ENCODE measurements at places on chromosomes 4 and X.

DNA sequence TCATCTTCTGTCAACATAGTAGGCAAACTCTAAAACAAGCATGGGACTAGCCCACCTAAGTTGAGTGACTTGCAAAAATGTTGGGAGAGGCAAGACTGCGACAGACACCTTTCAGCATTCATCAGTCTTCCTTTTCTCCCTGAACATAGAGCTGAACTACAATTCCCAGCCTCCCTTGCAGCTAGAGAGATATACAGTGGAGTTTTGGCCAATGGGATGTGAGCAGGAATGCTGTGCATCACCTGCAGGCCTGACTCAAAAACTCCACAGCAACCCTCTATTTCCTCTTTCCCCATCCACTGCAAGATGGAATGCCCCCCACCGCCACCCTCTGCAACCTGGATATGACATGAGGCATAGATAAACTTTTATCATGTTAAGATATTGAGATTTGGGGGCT is 66.5 kb downstream of the PDHA1 start:
- no peak for DNase-seq

DNA sequence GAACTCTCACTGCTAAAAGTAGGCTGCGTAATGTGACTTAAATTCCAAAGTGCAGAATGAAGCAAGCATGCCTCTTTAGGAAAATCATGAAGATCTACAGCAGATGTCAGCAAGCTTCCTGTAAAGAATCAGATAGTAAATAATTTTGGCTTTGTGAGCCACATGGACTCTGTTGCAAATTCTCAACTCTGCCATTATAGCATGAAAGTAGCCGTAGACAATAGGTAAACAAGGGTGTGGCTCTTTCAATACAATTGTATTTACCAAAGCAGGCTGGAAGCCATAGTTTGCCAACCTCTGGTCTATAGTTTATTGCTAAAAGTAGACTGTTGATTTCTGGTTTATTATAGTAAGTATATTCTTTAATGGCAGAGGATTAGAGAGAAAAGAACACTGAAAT is 80.3 kb upstream of the FAM9B start:
- DNase-seq: no peak

GRCh38 chr4:81960961-81961360 is 412.8 kb downstream of the HNRNPD start:
- no peak for DNase-seq

GRCh38 chr4:84574069-84574720 is 8.7 kb upstream of the CDS1 start:
- DNase-seq: no peak

DNA sequence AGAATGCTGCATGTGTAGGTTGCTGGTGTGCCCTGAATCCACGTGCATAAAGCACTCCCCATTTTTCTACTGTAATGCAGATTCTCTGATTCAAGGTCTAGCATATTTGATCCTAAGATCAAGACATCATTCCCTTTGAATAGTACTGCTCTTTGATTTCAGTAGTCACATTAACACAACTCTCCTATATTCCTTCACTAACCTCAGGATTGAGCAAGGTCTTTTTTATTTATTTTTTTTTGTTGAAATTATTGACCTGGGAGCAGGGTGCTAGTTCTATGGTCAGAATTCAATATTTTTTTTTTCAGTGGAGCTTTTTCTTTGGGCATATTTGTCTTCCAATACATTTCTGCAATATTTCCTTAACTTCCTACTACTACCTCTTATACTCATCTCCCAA is 245.7 kb downstream of the RBMX2 start:
- DNase-seq: no peak

DNA sequence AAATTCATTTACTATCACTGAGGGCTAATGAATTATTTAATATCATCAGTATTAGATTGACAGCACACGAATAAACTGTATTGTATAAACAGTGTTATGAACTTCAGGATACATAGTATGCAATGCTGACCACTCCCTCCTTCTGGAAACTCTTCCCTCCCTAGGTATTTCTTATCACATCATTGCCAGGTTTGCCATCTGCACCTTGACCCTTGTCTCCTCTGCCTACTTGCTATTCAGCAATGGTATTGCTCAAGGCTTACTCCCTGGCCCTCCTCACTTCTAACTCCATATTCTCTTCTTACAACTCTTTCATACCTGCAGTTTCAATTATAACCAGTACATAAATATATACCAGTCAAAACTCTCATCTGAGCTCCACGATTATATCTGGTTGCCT is 38.9 kb downstream of the ATP8A1 start:
- no peak for DNase-seq

- no peak for DNase-seq
Measured at GRCh38 chr4:162644346-162644745, 480.5 kb upstream of the FSTL5 start.

DNA sequence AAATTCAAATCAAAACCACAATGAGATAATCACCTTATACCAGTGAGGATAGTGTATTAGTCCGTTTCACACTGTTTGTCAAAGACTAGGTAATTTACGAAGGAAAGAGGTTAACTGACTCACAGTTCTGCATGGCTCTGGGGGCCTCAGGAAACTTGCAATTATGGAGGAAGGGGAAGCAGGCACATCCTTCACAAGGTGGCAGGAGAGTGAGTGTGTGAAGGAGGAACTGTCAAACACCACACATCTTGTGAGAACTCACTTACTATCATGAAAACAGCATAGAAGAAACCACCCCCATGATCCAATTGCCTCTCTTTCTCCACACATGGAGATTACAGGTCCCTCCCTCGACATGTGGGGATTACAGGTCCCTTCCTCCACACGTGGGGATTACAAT is 54.7 kb upstream of the TRPC5 start:
- no peak for DNase-seq

DNA sequence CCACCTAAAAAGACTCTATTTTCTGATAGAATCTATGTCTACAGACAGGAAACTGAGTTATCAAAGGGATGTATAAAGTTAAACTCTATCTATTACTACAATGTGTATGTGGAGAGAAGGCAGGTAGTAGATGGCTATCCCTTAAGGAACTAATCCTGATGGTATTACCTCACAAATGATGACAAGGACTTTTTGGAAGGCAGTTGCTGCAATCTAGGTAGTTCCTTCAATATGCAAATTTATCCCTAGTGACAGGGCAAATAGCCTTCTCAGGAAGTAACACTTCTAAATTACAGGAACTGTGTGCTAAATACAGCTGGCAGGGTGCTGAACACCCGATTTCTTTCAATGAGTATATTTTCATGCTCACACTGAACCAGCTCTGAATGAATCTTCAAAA is 177.4 kb downstream of the COL25A1 start:
- no peak for DNase-seq

DNA sequence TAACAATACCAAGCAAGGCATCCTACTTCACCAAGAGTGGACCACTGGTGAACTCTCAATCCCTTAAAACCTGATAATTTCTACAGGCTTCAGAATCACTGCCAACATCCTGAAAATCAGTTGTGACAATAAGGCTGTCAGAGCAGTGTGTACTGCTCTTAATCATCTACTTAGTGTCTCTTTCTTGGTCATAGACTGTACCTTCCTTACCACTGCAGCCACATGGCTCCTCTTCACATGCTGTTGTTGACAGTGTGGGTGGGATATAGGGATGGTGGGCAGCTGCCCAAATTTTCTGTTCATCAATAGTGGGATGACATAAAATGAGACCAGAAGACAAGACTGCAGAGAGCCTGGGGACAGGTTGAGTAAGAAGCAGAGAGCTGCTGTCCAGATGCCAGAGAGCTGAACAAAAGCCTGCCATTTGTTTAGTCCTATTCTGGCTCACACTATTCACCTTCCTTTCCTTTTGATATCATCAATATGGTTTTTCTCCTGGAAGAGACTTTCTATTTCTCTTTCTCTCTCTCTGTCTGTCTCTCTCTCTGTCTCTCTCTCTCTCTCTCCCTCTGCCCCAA is 178.9 kb downstream of the MGST2 start:
- DNase-seq: no peak

DNA sequence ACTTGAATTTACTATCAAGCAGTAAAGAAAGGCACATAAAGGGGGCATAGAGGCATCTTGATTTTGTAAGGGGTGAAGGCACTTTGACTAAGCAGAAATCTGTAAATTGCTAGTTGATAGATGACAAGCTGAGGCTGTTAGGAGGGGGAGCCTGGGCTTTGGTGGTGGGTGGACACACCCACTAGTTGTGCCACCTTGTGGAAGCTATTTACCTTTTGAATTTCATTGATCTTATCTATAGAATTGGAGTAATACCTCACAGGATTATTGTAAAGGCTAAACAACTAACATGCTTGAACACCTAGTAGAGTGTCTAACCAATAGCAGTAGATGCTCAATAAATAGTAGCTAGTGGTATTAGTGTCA is 142.8 kb upstream of the KCNIP4 start:
- no peak for DNase-seq

DNA sequence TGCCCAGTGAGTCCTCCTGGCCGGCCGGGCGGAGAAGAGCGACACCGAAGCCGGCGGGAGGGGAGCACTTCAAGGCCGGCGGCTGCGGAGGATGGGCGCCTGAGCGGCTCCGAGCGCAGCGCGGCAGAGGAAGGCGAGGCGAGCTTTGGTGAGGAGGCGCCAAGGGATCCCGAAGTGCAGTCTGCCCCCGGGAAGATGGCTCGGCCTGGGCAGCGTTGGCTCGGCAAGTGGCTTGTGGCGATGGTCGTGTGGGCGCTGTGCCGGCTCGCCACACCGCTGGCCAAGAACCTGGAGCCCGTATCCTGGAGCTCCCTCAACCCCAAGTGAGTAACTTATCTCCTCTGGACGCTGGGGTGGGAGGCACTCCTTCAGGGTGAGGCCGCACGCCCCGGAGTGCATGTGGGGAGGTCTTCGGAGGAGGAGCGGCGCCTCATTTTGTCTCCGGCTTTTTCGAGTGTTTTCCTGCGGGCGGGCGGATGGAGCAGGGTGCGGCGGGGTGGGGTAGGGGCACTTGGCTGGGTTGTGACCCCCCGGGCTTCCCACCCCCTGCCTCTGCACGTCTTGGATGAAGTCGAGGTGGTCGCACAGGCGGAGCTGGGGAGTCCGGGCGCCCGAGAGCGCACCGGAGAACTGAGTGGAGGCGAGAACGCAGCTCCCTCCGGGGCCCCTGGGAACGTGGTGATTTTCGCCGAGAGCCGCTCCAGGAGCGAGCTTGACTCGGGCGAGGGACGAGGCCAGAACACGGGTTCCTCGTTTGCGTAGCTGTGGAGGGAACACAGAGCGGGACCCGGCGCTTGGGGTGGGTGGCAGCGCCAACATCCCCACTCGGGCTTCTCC is 979 bp downstream of the EFNB1 start:
- DNase-seq: peak; percentile 19

- DNase-seq: no peak
Measured at GRCh38 chrX:105302246-105302645, 81.8 kb upstream of the TEX13A start.

DNA sequence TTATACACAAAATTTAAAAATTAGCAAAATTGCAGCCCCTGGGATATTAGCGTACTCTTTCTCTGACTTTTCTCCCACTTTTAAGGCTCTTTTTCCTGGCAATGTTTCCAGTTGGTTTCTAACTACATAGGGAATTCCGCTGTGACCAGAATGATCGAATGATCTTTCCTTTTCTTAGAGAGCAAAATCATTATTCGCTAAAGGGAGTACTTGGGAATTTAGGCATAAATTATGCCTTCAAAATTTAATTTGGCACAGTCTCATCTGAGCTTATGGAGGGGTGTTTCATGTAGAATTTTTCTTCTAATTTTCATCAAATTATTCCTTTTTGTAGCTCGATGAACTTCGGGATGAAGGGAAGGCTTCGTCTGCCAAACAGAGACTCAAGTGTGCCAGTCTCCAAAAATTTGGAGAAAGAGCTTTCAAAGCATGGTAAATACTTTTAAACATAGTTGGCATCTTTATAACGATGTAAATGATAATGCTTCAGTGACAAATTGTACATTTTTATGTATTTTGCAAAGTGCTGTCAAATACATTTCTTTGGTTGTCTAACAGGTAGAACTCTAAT is 6.0 kb downstream of the ALB start:
- no peak for DNase-seq

DNA sequence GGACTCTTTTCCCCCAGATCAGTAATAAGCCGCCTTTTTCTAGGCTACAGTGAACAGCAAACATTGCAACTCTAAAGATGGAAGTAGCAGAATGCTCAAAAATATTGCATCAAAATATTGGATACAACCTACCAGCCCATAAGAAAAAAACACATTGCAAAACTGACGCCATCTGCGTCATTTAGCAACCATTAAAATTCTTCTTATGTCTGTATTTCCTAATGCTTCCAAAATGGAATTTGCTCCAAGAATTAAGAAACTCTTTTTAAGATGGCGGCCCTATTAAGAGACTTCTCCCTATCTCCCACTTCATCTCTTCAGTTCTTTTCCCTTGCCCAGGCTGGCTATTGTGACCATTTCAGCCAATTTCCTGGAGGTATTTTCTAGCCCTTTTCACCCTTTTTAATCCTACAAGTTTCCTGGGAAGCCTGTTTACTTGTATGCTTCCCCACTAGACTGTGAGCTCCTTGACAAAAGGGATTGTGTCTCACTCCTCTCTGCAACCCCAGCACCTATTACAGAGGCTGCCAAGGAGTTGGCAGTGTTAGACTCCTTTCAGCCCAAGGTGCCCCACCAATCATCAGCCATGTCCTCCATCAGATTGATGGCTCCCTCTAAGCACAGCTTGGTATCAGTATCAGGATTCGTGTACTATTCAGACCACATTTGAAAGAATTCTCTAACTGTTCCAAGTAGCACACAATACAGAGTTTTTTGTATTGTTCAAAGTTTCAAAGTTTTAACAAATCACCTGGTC is 4.4 kb downstream of the GPC3 start:
- DNase-seq: no peak

DNA sequence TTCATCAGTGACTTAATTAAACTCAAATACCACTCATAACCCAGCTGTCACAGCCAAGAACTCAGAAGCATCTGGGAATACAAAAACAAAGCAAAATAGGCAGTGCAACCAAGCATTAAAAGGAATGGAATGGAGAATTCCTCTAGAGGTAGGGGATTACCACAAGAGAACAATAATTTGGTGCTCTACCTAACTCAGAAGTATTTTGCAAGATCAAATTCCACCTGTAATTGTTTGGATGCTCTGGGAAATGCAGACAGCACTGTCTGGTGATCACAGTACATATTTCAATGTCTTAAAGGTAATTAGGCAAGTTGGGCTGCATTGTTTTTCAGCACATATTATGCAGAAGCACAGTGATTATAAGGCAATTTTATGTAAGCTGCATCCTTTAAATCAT is 547.5 kb downstream of the TRAM1L1 start:
- no peak for DNase-seq

- DNase-seq: no peak
Measured at GRCh38 chr4:1570291-1571164, 113.6 kb downstream of the FAM53A start.

DNA sequence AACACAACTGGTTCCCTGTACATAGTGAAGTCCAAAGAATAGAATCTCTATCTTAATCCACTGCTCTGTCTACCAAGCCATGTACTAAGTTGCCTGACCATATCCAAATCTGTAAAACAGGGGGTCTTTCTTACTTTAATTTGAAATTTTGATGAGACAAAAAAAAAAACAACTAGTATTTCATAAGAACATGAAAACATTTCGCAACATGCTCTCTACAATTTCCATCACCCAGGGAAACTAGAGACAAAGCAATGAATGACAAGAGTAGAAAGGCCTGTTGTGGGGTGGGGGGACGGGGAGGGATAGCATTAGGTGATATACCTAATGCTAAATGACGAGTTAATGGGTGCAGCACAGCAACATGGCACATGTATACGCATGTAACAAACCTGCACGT is 279.9 kb downstream of the PPP3CA start:
- no peak for DNase-seq
